Stimulated activated CD4-positive, alpha-beta T cell treated with anti-CD3 and anti-CD28 coated beads, TNF-alpha, amount 100 ng/mL, for 1 hour (primary cell): ENCODE measurements at places on chromosomes 12 and 14.

- DNase-seq: no peak
Measured at GRCh38 chr12:72133497-72134055, 138.6 kb upstream of the TRHDE start.

DNA sequence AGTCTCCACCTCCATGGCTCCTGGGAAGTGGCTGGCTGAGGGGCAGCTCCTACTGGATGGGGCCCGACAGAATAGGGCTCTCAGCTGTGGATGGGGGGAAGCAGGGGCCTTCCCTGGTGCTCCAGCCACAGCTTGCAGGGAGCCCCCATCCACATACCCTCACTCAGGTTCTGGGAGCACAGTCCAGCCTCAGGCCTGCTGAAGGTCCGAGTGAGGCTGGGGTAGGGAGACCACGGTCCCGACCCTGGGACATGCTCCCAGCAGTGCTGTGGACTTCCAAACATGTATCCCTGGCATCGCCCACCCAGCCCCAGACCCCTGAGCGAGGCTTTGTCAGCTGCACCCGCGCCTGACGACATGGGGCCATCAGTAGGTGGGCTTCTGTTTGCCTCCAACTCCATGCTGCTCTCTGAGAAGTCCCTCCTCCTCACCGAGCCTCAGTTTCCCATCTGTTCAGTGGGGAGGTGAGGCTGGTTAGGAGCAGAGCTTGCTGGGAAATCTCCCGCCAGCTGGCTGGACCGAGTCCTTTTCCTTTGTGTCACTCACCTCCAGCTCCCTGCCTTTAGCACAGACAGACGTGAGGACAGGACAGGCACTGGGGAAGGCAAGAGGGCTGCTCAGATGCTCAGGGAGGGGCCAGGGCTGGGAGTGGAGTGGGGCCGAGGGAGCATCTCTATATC is 9.1 kb upstream of the ATG101 start:
- DNase-seq: no peak

GRCh38 chr12:93178154-93178878 is 199.4 kb upstream of the NUDT4 start:
- no peak for DNase-seq

DNA sequence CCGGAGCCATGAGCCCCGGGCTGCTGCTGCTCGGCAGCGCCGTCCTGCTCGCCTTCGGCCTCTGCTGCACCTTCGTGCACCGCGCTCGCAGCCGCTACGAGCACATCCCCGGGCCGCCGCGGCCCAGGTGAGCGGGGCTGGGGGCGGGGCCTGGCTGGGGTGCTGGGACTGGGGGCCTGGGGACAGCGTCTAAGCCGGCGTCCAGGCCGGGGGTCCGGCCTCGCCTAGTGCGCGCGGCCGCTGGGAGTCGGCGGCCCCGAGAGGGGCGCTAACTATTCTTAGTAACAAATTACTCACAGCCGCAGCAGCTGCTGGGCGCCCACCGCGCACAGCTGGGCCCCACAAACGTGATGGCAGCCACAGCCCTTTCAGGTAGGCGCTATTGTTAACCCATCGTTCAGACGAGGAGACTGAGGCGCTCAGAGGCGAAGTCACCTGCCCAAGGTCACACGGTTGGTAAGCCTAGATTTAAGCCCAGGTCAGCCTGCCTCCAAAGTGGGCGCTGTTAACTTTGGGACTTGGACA is 374 bp downstream of the CYP46A1 start:
- no peak for DNase-seq

- no peak for DNase-seq
Measured at GRCh38 chr14:100741966-100742365, 15.3 kb downstream of the DLK1 start.

GRCh38 chr14:96806836-96807235 is 9.7 kb downstream of the VRK1 start:
- no peak for DNase-seq

DNA sequence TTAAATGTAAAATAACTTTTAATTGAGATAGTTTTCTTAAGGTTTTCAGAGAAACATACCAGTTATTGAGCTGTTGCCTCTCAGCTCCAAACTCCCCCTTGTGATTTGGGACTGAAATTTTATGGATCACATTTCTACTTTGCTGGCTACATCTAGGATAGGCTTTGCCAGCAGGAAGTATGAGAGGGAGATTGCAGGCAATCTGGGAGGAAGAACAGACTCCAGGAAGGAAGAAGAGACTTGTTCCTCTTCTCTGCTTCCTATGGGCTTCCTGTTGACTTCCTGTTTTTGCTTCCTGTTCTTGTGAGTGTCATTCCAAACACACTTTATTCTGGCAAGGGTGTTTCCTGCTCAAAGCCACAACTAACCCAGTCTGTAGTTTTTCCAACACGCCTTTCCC is 312.9 kb downstream of the ITPR2 start:
- DNase-seq: no peak

DNA sequence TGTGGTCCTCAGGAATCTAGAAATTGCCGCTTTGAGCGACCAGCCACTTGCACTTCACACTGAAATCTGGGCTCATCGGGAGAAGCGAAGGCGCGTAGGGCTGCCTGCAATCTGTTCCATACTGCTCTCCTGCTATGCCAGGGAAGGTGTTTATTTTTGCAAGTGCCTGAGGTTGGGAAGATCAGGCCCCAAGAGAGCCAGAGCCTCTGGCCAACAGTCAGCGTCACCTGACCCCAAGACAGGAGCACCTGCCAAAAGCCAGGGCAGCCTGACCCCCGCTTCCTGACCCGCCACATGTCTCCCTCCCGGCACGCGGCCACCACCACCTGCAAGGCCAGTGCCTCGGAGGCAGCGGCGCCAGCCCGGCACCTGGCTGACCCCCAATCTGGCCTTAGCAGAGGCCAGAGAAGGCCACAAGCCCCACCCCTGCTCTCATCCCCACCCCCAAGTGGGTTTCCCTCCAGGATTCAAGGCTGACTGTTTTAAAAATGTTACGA is 94.4 kb downstream of the CHGA start:
- DNase-seq: no peak

- DNase-seq: no peak
Measured at GRCh38 chr12:52527121-52527800, 7.1 kb upstream of the KRT5 start.

- no peak for DNase-seq
Measured at GRCh38 chr14:75662966-75663365, 1.9 kb downstream of the TTLL5 start.

GRCh38 chr14:78278464-78279250 is 108.5 kb downstream of the NRXN3 start:
- no peak for DNase-seq

- no peak for DNase-seq
Measured at GRCh38 chr14:61335671-61336275, 14.4 kb downstream of the PRKCH start.

DNA sequence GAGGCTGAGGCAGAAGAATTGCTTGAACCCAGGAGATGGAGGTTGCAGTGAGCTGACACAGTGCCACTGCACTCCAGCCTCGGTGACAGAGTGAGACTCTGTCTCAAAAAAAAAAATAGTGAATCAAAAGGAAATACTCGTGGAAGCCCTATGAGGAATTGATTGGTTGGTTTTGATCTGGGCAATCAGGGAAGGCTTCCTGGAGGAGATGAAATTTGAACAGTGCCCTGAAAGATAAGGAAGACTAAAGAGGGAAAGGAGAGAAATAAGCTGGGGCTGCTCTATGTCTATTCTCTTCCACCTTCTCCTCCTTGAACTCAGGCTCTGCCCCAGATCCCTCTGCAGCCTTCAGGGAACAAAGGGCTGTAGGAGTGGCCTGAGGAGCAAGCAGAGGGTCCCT is 54.1 kb downstream of the IRF2BPL start:
- no peak for DNase-seq

- no peak for DNase-seq
Measured at GRCh38 chr14:79278798-79279644, 932.3 kb downstream of the DIO2 start.

DNA sequence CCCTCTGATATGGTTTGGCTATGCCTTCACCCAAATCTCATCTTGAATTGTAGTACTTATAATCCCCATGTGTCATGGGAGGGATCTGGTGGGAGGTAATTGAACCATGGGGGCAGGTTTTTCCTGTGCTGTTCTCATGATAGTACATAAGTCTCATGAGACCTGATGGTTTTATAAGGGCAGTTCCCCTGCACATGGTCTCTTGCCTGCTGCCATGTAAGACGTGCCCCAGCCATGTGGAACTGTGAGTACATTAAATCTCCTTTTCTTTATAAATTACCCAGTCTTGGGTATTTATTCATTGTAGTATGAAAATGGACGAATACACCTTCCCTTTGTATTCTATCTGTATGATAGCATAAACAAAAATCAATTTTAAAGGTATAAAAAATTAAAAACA is 333.4 kb upstream of the FBXO33 start:
- no peak for DNase-seq

DNA sequence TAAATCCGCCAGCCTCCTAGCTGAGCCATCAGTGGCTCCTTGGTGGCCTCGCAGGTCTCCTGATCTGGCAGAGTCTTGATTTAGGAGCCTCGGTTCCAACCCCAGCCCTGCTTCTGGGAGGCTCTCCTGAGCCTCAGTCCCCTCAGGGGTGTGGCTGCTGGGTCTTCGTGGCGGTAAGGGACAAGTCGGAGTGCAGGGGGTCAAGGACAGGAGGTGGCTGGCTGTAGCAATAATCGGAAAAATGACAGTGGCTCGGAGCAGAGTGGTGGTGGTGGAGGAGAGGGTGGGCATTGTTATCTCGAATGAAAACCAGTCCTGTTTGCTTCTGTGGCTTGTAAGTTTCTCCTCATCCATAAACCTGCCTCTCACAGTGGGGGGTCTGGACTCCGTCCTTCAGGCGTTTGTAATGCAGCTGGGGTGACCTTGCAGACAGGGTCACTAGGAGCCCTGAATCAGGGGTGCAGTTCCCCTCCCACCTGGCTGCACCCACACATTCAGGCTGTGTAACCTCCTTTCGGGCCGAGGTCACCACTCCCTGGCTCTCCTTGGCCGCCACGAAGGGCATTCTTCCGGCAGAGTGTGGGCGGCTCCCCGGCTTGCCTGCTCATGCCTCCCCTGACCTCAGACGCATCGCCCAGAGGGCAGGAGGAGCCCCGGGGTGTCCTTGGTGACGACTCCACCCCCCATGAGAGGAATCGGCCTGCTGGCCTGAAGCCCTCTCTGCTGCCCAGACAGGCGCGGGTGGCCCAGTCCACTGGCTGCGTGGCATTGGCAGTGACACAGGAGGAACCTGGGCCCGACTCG is 8.1 kb downstream of the BCL7A start:
- no peak for DNase-seq

DNA sequence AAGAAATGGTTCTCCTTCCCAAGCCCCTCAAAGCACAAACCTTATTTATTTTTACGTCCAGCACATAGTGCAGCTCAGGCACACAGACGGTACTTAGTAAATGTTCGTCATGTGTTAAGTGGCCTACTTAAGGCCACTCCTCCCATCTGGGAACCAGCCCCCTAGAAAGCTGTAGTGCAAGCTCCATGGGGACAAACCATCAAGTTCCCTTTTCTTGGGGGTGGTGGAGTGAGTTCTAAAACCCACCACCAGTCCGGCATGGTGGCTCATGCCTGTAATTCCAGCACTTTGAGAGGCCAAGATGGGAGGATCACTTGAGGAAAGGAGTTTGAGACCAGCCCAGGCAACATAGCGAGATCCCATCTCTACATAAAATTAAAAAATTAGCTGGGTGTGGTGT is 49.4 kb downstream of the PITPNM2 start:
- DNase-seq: no peak

DNA sequence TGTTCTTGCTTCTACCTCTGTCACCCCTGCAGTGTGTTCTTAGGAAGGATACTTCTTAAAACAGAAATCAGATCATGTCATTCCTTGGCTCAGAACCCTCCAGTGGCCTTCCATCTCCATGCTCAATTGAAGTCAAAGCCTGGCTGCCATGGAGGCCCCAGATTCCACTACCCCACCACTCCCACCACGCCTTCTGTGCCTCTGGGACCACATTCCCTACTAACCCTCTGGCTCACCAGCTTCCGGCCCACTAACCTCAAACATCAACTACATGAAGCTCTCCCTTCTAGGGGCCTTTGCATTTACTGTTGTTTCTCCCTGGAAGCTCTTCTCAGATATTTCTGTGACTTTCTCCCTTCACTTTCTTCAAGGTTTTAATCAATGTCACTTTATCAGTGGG is 76.1 kb upstream of the REP15 start:
- DNase-seq: no peak

DNA sequence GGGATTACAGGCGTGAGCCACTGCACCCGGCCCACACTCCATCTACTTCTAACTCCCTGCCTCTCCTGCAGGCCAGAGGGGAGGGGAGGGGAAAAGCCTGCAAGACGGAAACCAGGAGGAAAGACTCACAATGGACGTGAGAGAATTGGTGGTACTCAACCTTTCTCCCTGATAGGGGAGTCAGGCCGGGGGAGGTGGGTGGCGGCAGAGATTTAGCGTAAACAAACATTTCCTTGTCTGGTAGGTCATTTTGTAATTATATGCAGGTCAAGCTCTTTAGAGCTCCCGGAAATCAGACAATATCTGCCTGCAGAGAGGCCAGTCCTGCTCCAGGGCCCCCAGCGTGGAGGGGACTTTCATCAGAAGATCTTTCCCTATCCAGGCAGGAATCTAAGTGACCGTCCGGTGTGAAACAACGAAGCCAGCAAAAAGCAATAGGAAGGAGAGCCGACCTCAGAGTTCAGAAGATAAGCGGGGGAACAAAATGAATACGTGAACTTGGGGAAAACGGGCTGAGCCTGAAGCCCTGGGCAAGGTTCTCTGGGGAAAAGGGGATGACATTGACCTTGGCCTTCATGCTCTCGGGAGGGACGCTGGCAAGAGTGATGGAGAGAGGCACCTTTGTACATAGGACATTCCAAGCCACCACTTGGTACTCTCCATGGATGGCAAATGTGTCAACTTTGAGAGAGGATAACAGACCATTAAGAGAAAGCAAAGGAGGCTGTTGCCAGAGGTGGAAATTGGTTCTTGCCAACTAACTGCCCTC is 62.3 kb downstream of the SPRING1 start:
- no peak for DNase-seq

- DNase-seq: no peak
Measured at GRCh38 chr14:96951511-96951910, 154.3 kb downstream of the VRK1 start.

- DNase-seq: no peak
Measured at GRCh38 chr12:6843118-6843902, 2.6 kb downstream of the GNB3 start.

GRCh38 chr12:50934981-50935807 is 17.1 kb upstream of the HIGD1C start:
- no peak for DNase-seq

GRCh38 chr12:3041558-3042164 is 35.5 kb upstream of the TSPAN9 start:
- peak; percentile 21 for DNase-seq

DNA sequence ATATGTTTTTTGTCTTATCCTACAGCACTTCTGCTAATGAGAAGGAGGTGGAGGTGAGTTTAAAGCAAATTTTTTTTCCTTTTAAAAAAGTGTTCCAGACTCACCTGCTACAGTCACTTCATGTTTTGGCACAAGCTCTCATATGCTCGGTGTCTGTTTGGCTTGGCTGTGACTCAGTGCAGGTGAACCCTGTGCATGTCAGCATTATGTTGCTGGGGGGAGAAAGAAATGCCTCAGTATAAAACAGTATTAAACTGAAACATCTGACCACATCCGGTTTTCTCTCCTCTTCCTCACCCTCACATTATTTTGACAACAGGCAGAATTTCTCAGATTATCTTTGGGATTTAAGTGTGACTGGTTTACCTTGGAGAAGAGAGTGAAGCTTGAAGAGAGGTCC is 105.2 kb downstream of the DNAI7 start:
- no peak for DNase-seq

- no peak for DNase-seq
Measured at GRCh38 chr14:68075382-68076029, 255.9 kb downstream of the RAD51B start.
